ENCODE measurements at places on chromosomes 7 and 10.

- no peak for DNase-seq
Measured at GRCh38 chr7:26275213-26275612, 16.4 kb upstream of the SNX10 start.

DNA sequence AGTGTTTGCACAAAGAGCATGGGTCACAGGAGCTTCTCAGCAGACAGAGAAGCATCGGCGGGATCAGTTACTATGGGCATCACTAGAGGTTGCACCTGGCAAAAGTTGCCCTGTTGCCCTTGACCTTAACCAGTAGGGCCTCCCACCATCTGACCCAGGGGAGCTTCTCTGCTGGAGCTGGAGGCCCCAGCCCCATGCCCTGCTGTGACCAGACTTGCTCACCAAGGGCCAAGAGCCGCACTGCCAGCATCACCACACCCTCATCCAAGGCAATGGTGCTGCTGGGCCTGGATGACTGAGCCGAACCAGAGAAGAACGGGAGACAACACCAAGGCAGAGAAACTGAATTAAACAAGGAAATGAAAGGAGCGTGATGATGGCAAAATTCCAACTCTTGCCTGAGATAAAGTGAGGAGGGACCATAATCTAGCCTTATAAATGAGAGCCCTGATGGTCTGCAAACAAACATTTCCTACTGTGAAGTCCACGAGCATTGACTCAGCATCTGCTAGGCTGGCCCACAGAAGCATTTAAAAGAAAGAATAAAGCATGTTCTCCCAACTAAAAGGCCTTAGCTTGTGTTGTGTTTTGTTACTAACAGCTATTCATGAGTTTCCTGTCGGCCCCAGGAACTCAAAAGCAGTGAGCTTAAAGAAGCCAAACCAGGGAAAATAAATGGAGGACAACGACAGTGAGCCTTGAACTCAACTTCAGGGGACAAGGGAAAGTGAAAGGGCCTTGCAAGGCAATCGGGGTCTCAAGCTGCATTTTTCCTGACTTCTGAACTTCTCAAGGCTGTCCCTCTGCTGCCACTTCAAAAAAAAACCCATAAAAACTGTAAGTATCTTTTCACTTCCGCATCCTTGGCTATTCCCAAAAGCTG is 60.4 kb downstream of the AFAP1L2 start:
- DNase-seq: no peak

GRCh38 chr7:17195576-17195975 is 102.9 kb upstream of the AHR start:
- no peak for DNase-seq

GRCh38 chr10:72074574-72075375 is 13.6 kb downstream of the SPOCK2 start:
- no peak for DNase-seq

- no peak for DNase-seq
Measured at GRCh38 chr7:116135306-116135705, 75.0 kb upstream of the TES start.

DNA sequence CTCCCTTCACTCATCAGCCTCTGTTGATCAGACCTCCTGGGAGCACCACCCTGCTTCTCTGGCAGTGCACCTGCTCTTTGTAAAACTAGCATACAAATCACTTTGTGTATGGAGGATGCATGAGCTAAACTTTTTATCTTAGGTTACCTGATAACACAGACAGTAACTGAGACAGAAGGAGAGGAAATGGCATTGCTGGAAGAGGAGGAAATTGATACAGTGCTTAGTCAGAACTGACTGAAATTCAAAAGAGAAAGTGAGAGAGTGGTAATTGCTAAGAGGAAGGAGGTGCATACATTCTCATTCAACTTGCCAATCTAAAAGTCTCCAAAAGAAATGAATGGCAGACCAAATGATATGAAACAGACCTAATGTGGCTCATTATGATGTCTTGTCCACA is 1120.7 kb downstream of the GATA3 start:
- no peak for DNase-seq

DNA sequence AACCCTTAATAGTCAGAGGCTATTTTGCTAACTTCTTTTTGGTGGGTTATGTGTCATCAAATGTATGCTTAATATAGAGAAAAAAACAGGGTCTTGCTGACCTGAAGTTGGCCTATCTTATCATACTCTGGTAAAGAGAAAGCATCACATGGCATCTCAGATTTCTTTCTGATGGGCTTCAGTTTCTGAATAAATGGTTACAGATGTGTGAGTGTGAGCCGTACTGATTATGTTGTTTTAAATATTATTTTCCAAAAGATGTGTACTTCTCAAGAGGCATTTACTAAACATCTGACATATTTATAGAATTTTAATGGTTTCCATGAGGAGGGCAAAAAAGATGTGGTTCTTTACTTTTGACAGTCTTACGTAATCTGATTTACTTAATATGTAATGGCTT is 28.4 kb downstream of the BBS9 start:
- peak; percentile 26 for DNase-seq

GRCh38 chr10:97858001-97858439 is 8.4 kb downstream of the GOLGA7B start:
- DNase-seq: no peak

- no peak for DNase-seq
Measured at GRCh38 chr7:107291434-107291833, 122.6 kb downstream of the HBP1 start.

GRCh38 chr10:19705250-19705649 is 111.0 kb upstream of the PLXDC2 start:
- DNase-seq: no peak

DNA sequence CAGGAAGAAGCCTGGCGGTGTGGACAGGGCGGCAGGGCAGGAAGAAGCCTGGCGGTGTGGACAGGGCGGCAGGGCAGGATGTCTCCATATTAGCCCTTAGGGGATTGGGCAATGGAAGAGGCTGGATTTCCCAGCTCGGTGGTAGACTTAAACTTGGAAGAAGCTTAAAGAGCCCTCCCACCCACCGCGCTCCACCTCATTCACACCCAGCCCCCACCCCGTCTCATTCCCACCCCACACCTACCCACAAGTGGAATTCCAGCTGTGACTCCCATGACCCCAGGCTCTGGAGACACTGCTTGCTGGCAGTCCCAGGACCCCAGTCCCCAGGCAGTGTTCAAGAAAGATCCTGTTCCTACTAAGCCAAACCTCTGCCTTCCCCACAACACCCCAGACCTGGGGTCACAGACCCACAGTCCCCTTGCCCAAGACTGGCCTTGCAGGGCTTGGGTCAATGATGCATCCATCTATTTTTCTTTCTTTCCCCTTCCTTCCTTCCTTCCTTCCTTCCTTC is 34.0 kb downstream of the SPDYE6 start:
- no peak for DNase-seq

GRCh38 chr10:125006188-125006680 is 64.3 kb downstream of the ZRANB1 start:
- no peak for DNase-seq

DNA sequence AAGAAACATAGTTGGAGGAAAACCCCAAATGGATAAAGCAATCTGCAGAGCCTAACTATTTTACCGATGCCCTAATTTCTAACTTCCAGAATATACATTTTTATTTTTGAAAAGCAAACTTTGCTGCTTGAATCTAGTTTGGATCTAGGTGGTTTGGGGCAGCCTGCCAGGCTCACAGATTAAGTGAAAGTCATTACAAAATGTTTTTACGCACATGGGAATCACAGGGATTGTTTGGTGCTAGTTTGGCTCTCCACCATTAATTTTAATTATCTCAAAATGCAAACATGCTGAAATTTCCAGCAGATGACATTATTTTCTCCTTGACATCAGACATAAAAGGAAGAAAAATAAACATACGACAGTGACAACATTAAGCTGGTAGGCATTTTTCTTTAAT is 166.7 kb upstream of the INHBA start:
- DNase-seq: peak; percentile 66

DNA sequence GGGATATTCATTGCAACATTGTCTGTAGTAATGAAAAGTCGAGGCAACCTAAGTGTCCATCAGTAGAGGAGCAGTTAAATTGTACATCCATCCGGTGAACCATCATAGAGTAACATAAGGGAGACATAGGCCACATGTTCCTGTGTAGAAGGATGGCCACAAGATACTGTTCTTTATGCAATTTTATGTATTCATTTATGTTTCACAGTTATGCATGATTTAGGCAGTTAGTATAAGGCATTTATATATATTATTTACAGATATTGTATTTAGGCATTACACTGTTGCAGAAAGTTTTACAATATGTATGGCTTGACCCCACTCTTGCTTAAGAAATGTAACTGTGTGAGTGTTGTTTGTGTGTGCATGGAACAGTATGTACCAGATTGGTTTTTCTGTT is 36.0 kb upstream of the CDH23 start:
- DNase-seq: no peak

- DNase-seq: peak; percentile 100
Measured at GRCh38 chr10:75401569-75402485, at the start of gene ZNF503. Gene ZNF503, minus strand, starts transcription at chr10:75401764. Its CDS starts 345 bp downstream, at chr10:75401419.

DNA sequence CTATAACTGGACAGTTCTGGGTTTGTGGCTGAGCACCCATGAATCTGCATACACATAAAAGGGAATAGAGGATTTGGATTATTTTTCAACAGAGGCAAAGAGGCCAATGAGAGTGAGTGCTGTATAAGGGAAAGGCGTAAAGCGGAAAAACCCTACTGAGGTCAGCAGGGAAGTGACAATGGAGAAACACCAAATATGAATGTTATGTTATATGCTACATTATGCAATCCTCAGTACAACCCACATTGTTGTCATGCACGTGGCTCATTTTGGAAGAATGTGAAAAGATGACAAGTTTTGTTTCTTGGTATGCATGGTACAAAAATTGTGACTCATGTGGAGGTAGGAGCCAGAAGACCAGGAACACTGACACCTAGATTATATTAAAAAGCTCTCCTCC is 113.6 kb upstream of the AMPH start:
- DNase-seq: peak; percentile 87

- no peak for DNase-seq
Measured at GRCh38 chr7:147569116-147569913, 1021.3 kb upstream of the C7orf33 start.

- peak; percentile 44 for DNase-seq
Measured at GRCh38 chr7:37833107-37833817, 15.1 kb upstream of the NME8 start.

GRCh38 chr7:40331915-40332314 is 197.1 kb downstream of the SUGCT start:
- peak; percentile 55 for DNase-seq

GRCh38 chr7:127997226-127997922 is 33.9 kb downstream of the LRRC4 start:
- DNase-seq: peak; percentile 39

DNA sequence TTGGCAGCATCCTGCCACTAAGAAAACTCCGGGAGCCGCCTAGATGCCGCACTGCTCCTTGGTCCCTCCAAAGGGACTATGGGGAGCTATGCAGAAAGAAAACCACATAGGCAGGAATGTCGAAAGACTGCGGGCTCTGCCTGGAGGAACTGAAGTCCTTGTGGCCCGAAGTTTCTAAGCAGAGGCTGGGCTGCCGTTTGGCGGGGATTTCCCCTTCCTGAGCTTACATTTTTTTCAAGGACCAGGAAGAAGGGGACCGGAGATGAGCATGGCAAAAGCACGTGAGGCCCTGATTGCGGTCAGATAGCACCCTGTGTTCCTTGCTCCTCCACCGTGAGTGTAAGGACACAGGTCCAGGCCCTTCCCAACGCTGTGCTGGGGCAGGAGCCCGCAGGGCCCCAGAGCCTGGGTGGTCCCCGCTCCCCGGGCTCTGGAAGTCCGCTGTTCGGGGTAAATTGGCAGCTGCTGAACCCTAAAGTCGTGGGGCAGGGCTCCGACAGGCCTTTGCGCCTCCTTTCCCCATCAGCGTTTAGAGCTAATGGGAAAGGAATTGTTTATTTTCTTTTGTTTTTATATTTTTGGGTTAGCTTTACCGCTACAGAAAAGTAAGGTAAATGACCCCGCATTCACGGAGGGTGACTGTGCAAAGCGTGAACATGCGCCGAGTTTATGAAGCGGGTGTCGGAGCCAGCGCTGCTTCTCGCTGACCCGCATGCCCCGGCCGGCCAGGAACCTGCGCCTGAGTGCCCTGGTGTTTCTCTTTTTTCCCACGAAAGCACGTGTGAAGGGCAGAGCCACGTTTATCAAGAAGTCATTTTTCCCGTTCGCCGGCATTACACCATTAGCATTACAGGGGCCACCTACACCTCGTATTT is 356.5 kb upstream of the ZNF32 start:
- DNase-seq: no peak

DNA sequence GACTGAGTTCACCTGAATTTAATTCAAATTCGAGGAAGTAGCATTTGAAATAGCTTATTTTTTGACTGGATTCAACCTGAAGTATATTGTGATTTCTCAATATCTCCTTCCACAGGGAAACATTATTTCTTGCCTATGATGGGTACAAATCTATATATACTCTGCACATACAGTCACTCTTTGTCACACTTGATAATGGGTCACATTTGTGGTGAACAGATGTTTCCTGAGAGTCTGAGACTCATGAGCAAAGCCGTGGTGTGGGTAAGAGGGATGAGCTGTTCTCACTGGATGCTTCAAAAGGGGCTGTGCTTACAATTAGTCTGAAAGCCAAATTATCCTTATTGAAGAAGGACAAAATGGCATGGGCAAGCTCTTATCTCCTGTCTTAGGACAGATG is 18.0 kb upstream of the TBXAS1 start:
- no peak for DNase-seq

DNA sequence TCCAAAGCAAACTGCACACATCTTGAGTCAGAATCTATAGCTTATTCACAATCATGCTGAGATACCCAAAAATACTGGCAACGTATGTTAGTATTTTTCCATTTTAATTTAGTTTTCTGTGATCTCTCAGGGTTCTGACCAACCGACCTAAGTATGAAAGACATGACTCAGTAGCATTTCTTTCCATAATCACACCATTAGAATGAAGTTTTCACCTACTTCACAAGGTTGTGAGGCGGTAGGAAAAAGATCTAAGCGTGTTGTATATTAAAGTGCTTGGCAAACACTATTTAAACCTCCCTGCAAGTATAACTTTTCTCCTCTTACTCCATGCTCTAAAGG is 49.1 kb downstream of the PLCE1 start:
- DNase-seq: no peak

GRCh38 chr10:95756041-95756761 is at the start of gene ENTPD1:
Gene ENTPD1, plus strand, starts transcription at chr10:95756163. Its CDS starts 77 bp downstream, at chr10:95756240.
- no peak for DNase-seq

Measured in fibroblast of skin of right biceps (primary cell).